ENCODE measurements at places on chromosomes 11 and 22.

DNA sequence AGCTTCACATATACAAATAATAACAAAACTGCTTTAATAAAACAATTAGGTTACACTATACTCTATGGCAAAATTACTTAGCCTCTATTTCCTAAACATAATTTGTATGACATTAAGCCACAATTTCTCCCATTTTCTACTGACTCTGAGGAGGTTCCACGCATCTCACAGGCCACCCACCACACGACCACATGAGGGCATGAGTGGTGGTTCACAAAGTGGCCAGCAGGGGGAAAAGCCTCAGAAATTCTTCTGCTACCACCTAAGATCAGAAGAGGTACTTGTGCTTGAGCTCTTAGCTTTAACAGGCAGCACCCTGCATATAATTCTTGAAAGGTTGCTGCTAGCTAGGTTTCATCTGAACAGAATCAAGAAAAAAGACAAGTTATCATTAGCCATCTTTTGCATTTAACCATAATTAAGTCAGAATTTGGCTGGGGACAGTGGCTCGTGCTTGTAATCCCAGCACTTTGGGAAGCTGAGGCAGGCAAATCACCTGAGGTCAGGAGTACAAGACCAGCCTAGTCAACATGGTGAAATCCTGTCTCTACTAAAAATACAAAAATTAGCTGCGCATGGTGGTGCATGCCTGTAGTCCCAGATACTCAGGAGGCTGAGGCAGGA, 7.7 kb downstream of the LPXN start:
- DNase-seq = peak; percentile 76

DNA sequence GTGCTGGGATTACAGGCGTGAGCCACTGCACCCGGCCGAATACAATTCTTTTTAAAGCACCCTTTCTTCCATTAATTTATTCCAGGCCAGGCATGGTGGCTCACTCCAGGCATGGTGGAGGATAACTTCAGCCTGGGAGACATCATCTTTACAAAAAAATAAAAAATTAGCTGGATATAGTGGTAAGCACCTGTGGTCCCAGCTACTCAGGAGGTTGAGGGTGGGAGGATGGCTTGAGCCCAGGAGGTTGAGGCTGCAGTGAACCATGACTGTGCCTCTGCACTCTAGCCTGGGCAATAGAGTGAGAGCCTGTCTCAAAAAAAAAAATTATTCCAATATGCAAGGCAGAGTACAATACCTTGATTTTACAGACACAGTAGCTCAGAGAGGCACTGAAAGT, 11.4 kb downstream of the TAGLN start:
- DNase-seq = no peak

DNA sequence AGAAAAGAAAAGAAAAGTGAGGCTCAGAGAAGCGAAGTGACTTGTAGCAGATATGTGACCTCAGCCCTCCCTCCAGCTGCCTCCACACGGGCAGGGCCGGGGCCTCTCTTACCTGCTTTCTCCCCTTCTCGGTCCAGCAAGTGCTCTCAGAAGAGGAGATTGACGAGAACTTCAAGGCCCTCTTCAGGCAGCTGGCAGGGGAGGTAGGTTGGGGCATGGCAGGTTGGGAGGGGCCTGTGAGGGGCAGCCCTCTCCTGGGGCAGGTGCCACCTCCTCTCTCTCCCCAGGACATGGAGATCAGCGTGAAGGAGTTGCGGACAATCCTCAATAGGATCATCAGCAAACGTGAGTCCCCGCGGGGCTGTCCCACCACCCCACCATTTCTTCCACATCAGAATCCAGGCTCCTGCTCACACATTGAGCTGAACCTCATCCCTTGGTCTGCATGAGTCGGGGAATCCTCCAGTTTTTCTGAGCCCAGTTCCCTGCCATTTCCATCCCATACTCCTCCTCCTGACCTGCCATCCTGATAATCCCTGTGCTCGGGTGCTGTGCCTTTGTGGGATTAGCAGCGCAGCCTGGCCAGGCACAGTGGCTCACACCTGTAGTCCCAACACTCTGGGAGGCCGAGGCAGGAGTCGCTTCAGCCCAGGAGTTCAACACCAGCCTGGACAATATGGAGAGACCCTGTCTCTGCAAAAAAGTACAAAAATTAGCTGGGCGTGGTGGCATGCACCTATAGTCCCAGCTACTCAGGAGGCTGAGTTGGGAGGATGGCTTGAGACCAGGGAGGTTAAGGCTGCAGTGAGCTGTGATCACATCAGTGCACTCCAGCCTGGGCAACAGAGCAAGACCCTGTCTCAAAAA, 26.4 kb downstream of the CAPN1 start:
- no peak for DNase-seq

- DNase-seq = no peak
Measured at GRCh38 chr11:124843616-124843910, 21.7 kb upstream of the ROBO3 start.

GRCh38 chr11:9664276-9665171, 647 bp downstream of the SWAP70 start:
- peak; percentile 7 for DNase-seq

GRCh38 chr11:77993902-77994301, 566 bp downstream of the INTS4 start:
- no peak for DNase-seq

GRCh38 chr11:72724021-72724551, 28.1 kb downstream of the ARAP1 start:
- no peak for DNase-seq

GRCh38 chr22:20483771-20484170, 11.8 kb downstream of the KLHL22 start:
- no peak for DNase-seq

GRCh38 chr11:79440571-79441460, at the start of gene TENM4:
TSS of gene TENM4 (minus strand) at chr11:79441030. CDS start at chr11:79069944, 371,086 bp downstream.
- peak; percentile 82 for DNase-seq

GRCh38 chr11:6442441-6442840, 1.7 kb upstream of the HPX start:
- DNase-seq = no peak

GRCh38 chr11:66957971-66958231, 282 bp downstream of the PC start:
- no peak for DNase-seq

GRCh38 chr22:19522881-19523239, 1.4 kb downstream of the CLDN5 start:
- no peak for DNase-seq

DNA sequence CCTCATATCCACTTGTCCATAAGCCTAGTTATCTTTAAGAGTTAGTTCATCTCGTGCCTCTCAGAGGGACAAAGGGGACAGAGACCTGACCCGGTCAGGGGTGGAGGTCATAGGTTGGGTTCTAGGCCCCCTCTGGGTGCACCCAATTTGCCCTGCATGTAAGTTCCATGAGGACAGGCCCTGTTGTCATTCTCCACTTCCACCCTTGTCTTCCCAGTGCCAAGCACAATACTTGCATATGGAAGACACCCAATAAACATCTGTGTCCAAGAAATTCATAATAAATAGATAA, 1.3 kb upstream of the YIF1A start:
- no peak for DNase-seq

DNA sequence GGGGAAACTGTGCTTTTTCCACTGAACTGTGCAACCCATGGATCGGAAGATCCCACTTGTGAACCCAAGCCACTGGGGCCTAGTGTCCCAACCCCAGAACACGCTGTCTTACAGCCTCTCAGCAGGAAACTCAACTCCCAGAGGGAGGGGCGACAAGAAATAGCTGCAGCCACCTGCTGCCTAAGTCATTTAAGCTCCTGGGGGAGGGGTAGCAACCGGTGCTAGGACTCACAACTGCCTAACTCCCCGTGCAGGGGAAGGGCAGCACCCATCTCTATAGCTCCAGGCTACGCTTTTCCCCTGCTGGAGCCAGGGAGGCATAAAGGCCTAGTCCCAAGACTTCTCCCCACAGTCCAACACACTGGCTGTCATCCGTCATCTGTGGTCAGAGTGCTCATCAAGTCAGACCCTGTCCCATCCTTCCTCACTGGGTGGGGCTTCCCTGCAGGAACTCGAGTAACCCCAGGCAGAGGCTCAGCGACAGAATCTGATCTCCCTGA, 363.0 kb downstream of the LUZP2 start:
- no peak for DNase-seq

DNA sequence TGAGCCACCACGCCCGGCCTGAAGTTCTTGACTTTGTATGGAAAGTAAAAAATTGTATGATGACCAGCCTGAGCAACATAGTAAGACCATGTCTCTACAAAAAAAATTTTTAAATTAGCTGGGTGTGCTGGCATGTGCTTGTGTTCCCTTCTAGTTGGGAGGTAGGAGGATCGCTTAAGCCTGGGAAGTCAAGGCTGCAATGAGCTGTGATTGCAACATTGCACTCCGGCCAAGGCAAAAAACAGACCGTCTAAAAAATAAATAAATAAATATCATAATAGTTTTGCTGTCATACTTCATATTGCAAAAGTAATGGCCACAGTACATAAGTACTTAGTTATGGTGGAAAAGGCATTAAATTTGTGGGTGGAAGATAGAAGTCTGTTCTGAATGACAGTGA, 3.4 kb downstream of the AGBL2 start:
- DNase-seq = no peak

GRCh38 chr22:44697423-44698141, 4.4 kb upstream of the PRR5 start:
- DNase-seq = peak; percentile 44

- DNase-seq = no peak
Measured at GRCh38 chr11:129825380-129825779, 9.7 kb downstream of the TMEM45B start.

- no peak for DNase-seq
Measured at GRCh38 chr11:47001781-47002181, 65.2 kb downstream of the CSTPP1 start.

GRCh38 chr11:16448123-16448717, 91.9 kb upstream of the SOX6 start:
- DNase-seq = no peak

DNA sequence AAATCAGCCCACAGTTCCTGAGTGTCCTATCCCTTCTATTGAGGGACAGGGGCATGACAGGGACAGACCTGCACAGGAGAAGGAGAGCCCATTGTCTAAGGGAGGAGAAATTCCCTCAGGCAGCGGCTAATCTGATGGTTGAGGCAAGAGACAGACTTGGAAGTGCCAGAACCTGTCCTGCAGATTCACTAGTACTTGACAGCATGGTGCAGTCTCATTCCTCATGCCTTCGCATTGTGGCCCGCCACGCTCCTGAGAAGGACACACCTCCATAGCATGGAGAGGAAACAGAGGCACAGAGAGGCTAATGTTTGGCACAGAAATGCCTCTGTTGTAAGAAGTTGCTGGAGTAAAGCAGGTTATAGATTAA, 3.2 kb downstream of the P2RY6 start:
- DNase-seq = peak; percentile 99

GRCh38 chr22:50713008-50713385, 25.0 kb upstream of the ACR start:
- DNase-seq = no peak

DNA sequence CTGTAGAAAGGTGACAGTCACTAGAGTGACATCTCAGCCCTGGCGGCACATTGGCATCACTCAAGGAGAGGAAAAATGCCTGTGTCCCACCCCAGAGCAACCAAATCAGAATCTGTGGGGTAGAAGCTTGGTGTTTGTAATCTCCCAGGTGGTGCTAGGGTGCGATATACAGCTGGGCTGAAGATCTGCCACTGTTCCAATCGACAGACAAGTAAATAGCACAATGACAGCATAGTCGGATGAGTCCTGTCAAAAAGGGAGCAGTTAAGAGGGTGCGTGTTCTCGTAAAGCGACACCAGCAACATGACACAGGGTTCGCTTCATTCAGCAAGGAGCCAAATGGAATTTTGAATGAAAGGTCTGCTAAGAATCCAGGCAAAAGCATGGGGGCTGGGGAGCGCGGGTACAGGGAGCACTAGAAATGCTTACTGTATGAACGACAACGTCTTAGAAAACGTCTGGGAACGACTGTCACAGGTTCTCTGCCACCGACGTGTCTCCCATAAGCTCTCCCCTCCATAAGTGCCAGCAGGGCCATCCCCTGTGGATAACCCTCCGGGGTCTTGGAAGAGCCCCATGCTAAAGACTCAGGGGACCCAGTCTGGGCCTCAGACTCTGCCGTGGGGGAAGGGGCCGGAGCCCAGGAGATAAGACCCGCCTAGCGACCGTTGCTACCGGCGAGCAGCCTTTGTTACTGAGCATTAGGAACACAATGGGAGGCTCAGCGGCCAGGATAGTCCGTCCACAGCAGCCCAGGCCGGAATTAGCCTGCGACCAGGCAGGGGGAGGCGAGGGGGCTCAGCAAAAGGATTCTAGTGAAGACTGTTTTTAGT, 20.8 kb downstream of the ADA2 start:
- no peak for DNase-seq

- no peak for DNase-seq
Measured at GRCh38 chr11:84164728-84165127, 878.6 kb upstream of the CCDC90B start.

DNA sequence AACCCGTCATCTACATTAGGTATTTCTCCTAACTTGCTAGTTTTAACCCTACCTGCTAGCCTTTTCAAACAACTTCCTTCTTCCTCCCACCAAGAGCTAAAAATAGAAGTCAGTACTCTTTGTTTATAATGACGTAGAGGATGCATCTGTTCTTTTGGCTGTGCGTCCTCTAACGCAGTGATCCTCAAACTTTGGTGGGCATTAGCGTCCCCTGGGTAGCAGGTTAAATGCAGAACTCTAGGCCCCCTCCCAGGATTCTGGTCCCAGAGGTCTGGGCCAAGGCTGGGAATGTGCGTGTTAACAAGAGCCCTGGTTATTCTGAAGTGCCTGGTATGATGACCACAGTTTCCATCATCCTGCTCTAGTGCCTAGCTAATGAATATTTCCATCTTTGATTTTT, 67.6 kb downstream of the BARX2 start:
- DNase-seq = no peak

GRCh38 chr11:45159781-45160365, 13.4 kb downstream of the PRDM11 start:
- DNase-seq = no peak

DNA sequence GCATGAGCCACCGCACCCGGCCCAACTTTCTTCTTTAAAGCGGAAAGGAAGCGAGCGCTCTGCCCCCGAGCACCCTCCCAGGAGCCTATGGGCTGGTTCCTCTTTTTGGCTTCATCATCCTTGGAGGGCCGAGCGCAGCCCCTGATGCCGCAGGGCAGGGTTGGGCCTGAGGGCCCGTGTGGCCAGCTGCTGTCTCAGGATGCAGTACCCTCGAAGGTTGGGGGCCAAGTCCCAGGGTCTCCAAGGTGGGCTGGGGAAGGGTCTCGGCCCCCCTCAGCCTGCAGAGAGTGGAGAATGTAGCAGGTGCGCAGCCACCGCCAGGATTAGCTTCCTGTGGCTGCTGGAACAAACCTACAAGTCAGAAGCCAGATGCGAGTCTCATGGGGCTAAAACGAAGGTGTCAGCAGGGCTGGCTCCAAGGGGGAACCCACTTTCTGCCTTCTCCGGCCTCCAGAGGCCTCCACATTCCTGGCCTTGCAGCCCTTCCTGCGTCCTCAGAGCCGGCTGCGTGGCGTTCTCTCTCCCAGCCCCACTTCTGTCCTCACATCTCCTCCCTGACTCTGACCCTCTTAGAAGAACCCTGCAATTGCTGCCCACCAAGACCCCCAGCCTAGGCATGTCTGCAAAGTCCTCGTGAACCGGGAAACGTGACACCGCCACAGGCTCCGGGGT, 2.9 kb downstream of the PANX2 start:
- no peak for DNase-seq
